ENCODE measurements at places on chromosomes 5 and 9.

DNA sequence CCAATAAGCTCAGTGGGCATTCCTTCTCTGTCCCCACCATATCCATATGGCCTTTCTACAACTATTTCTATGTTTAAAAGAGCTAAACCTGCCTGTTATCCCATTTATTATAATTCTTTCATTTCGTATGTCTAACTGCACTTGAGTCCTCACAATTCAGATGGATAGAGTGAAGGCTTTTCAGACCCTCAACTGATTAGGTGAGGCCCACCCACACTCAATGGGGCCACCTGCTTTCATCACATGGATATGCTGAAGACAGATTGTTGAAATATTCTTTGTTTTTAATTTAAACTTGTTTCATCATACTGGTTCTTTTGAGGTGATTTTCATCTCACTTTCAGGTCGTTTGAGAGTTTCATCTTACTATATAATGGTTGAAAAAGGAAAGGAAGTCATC lies 5.7 kb upstream of the S1PR3 start:
- no peak for DNase-seq

DNA sequence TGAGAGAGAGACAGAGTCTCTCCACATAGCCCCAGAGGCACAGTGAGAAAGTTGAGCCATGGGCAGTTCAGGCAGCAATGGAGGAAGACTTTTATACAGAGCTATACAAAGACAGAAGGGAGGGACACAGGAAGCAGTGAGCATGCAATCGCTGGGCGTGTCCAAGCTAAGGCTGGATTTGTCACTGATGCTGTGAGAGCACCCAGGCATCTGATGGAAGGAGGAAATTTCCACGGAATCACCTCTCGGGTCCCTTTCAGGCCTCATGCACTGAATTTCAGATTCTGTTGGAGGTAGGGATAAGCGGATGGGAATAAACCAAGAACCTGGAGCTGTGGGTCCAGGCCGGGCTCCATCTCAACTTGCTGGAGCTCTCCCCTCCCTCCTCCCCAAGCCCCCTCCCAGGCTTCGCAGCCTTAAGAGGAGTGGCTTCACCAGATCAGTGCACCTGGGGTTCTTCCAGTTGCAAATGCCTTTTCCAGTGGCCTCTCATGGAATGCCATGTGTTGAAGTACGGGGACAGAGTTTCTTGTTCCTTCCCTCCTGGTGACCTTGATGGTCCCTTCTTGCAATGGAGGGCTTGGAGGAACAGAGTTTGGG lies 114.8 kb upstream of the ALDH1B1 start:
- no peak for DNase-seq

- DNase-seq = no peak
These were observed 15.7 kb upstream of the TNC start for GRCh38 chr9:115133649-115134048.

GRCh38 chr5:143717400-143717799 lies 94.6 kb upstream of the HMHB1 start:
- no peak for DNase-seq

DNA sequence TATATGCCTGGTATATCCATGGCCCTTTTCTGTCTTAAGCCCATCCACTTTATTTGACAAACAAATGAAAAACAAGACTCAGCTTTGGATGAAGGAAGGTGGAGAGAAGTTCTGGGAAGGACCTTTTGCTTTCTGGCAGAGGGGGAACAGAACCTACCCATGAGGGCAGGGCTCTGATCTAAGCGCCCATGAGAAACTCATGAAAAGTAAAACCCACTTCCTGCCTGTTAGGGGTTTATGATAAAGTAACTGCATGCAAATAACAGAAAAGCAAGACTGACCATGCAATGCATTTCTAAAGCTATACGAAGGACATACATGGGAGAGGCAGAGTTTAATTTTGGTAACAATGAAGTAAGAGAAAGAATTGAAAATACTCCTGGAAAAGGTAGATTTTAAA lies 181.9 kb upstream of the ADRA1B start:
- peak; percentile 34 for DNase-seq

- DNase-seq = no peak
These were observed 49.9 kb downstream of the CDO1 start for GRCh38 chr5:115766608-115767007.

GRCh38 chr9:18350036-18350435 lies 123.9 kb upstream of the ADAMTSL1 start:
- DNase-seq = no peak

DNA sequence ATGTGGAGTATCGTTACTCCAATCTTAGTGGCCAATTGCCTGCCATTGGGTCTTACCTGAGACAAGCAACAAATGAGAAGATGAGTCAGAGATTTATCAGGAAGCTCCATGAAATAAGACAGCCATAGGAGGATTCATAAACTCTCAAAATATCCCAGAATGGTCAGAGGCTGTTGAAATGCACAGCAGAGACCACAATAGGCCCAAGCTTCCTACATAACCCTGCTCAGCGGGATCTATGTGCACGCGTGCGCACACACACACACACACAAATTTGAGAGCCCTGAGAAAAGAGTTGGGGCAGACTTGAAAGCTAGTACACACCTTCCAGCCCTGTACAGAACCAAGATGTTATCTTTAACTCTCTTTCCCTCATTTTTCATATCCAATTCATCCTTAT lies 9.8 kb downstream of the UIMC1 start:
- no peak for DNase-seq

- DNase-seq = peak; percentile 74
These were observed 138.4 kb upstream of the ZNF618 start for GRCh38 chr9:113737517-113738271.

GRCh38 chr9:99076483-99077171 lies 28.3 kb upstream of the TGFBR1 start:
- no peak for DNase-seq

GRCh38 chr5:108911055-108911454 lies 163.4 kb downstream of the FER start:
- DNase-seq = peak; percentile 78

DNA sequence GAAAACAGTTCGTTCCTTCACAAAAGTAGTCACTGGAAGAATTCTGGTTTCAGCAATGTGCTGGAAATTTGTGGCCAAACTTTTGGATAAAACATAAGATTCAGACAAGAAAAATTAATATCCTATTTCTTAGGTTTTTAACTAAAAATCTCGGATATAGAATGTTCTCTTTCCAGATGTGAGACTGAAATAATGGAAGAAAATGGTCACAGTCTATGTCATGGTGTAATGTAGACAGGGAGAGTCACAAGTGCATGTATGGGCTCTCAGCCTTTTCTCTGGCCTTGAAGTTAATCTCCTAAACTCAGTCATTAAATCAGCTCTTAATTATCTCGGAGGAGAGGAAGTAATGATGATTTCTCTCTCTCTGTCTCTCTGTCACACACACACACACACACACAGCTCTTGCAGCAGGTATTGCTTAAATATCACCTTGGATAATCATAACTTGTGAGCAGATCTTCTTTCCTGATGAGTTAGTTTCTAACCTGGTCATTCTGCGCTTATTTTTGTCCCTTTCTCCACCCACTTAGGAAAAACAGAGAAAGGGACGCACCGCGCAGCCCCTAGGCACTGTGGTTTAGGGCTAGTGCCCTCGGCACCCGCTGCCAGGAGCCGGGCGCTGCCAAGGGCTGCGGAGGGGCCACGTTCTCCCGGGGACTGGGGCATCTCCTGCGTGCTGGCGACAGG lies 672 bp upstream of the ITGA2 start:
- DNase-seq = no peak
